ENCODE measurements at places on chromosomes 4 and X.

DNA sequence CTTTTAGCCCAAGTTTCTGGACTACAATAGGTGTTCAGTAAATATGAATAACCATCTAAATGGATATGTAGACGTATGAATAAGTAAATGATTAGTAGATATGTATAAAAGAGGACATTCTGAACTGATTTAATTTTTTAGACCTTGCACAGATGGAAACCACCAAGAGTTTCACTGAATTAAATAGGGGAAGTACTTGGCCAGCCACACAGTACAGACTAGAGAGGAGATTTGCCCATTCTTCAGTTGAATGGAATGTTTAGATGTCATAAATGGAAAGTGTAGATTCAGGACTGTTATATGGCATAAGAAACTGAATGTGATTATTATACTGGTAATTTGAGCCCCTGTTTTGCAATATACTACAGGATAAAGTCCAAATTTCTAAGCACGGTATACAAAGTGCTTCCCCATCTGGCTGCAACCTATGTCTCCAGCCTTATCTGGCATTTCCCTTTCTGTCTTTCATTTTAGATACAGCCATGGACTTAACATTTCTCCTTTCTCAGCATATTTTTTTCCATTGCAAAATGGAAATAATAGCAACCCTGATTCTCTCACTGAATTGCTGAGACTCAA, 137.8 kb upstream of the HS3ST1 start:
- DNase-seq, result no peak

DNA sequence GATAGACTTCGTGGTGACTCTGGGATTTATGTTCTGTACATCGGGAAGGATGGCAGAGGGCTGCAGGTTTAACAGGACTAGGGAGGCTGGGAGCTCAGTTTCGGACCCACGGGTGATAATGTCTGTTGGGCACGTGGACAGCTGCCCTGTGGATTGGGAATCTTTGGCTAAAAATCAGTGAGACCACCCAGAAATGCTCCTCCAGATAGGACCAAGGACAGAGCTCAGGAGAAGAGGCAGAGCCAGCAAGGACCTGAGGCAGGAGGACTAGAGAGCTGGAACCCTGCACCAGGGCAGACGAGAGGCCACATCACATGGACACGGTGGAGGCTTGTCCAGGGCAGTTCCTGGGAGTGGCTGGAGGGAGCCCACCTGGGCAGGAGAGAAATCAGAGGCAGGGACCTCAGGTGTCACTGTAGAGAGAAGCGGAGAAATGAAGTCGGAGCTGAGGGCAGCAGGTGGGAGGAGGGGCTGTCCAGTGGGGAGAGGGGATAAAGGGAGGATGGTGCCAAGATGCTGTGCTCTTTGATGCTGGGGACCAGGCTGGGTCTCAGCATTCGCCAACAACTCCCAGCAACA, 79.2 kb downstream of the CPZ start:
- DNase-seq, result no peak

DNA sequence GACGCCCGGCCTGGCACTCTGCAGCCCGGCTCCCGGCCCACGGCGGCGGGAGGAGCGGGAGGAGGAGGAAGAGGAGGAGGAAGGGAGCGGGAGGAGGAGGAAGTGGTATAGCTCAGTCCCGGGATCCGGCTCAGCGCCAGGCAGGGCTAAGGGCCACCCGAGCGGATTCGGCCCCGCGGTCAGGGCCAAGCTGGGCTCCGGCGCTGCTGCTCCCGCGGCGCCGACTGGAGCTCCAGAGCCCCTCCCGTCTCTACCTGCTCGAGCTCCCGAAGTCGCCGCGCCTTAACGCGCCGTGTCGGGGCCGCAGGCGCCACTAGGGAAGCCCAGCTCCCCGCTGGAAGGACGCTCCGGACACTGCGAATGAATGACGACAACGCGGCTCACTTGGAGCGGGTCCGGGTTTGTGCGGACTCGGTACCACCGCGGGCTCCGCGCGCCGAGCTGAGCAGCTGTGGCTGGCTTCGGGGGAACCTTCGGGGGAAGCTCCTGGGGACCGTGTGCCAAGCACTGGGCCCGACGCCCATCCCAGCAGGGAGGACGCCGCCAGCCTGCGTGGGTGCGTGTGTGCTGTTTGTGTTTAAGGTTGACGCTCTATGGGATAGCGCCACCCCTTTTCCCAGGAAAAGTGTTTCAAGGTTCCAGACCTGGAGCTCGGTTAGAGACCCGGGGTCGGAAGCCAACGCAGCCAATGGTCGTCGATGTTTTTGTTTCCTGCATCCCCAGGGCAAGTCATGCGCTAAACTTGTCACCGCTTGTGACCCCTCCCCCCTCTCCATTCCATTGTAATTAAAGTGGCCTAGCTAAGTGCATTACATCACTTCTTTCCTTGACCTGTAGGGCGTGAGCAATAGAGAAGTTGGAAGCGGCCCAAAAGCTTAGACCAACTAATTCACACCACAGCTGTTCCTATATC, at the start of gene TBC1D9:
TBC1D9 (minus strand) TSS at position 67 of the 913 bp plus-strand sequence. CDS start 340 bp downstream, outside the sequence.
- DNase-seq, result no peak

GRCh38 chr4:26029568-26030131, 115.6 kb downstream of the SMIM20 start:
- no peak for DNase-seq

DNA sequence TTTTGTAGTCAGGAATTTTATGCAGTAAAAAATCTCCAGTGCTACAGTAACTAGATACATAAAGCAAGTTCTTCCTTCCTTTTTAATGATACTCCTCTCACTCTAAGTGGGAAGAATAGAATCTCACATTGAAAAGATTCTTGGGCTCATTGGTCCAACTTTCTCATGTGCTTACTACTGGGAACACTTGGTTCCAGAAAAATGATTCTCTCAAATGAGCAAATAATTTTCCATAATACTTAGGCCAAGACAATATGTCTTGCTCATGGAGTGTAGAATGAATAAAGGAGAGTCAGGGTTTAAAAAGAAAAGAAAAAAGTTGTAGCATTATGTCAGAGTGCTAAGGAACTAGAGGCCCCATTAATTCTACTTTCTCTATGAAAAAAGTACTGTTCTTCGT, 197.8 kb downstream of the RASL11B start:
- DNase-seq, result no peak

- no peak for DNase-seq
These were observed 12.9 kb upstream of the SMIM10L2A start for GRCh38 chrX:135408794-135409193.

- DNase-seq, result no peak
These were observed 43.4 kb downstream of the TEC start for GRCh38 chr4:48226199-48226598.

GRCh38 chr4:105025263-105026017, 121.2 kb upstream of the TET2 start:
- DNase-seq, result no peak

All from stimulated activated CD4-positive, alpha-beta T cell treated with anti-CD3 and anti-CD28 coated beads, Interleukin-1b, Interleukin-23, amount 100 ng/mL, for 1 hour (primary cell).